NCI-H524 treated with DMSO at 0.1 percent for 48 hours (cell line): ENCODE measurements at places on chromosomes 6 and 20.

DNA sequence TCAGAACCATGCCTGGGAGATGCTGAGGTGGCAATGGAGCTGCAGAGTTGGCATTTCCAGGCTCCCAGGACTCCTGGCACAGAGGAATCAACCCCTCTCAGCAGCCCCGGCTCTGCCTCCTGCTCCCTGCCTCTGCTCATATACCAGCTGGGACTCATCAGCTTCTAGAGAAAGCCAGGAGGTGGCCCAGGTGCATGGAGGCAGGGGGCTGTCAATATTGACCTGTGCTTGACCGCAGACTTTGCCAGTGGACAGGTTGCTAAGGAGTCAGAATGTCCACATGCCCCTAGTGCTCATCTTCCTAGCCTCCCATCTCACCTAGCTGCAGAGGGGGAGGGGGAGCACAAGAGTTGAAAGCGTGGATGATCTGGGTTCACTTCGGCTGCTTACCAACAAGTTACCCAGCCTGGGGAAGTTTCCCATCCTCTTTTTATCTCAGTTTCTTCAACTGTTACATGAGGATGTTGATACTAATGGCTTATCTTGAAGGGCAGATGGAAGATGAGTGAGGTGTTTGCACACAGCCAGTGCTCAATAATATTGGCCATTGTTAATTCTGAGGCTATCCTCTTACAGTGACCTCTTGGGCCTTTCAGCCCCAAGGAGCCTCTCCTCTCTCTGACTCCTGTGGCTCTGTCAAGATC, 9.2 kb upstream of the SCRT2 start:
- no peak for DNase-seq

DNA sequence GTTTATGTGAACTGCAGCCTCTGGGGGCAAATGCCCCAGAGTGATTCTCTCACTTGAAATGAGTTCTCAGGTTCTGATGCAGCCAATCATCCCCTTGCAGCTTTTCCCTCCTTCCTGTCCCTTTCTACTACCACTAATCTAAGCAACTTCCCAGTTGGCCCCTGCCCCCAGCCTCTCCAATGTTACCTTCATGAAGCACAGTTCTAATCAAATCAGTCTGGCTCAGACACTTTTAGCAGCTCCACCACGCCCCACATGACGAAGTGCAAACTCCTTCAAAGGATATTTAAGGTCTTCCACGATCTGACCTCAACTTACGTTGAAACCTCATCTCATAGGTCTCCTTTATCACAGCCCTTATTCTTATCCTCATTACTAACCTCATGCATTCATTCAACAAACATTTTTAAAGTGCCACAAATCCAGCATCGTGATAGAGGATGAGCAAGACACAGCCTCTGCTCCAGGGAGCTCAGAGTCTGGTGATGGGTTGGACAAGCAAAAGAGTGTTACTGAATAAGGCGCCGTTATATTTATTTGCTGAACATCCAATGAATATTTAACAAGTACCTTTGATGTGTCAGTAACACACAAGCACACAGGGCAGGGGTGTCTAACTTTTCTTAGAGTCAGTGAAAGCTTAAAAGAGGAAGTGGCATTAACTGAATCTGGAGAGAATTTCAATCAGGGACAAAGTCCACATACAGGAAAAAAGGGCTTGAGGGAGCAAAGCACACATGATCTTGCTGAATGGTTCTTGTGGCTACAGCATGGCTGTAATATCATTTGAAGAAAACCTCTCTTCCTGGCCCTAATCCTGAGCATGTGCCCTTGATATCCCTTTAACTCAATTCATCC, 20.4 kb upstream of the DTNBP1 start:
- DNase-seq: no peak

DNA sequence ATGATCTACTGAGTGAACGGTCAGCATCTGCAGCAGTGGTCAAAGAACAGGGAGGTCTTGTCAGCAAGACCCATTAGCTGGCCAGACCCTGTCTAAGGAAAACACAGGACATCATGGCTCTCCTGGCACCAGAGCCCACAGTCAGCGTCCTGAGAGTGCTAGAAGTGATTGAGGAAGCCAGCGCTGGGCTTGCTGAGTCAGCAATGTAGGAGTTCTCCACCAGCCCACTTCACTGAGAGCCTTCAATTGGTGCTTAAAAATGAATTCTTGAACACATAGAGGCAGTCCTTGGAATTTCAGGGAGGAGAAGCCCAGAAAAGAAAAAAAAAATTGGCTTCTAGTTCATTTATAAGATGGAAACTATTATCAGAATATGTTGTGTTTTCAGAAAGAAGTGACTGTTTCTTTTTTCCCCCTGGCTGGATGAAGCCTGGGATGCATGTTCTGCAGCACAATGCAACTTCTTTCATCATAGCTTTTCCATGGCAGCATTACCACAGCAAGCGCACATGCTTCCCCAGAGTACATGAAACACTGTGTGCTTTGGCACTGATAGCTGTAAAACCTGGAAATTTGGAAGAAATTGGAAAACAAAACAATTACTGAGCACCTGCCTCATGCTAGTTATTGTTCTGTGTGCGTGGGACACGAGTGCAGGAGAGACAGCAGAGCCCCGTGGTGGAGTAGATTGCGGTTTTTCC, 899.9 kb downstream of the C6orf118 start:
- DNase-seq: no peak

DNA sequence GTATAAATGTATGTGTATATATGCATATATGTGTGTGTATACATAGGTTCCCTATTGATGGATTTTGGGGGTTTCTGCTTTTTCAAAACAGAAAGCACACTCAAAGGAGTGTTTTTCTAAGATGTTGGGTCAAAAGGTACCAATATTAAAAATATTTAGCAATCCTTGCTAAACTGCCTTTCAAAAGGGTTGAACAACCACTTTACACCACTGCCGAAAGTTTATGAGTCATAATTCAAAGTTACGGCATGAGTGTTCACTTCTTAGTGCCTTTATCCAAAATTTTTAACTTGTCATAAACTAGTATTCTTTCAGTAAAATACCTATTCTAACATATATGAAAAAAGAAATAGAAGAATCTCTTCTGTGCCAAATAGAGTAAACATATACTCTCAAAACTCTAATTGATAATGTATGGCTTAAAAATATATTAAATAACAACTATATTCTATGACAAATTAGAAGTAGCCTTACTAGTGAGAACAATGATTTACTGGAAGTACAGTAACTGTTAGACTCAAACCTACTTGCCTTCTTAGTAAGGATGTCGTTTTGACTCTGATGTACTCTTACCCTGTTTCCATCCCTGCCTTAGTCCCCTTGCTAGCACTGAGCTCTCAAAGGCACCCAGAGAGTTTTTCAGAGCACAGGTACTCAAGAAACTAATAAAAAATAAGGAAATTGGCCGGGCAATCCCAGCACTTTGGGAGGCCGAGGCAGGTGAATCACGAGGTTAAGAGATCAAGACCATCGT, 136.1 kb downstream of the INSM1 start:
- DNase-seq: no peak

GRCh38 chr6:141316236-141316635, 816.5 kb upstream of the GJE1 start:
- no peak for DNase-seq

DNA sequence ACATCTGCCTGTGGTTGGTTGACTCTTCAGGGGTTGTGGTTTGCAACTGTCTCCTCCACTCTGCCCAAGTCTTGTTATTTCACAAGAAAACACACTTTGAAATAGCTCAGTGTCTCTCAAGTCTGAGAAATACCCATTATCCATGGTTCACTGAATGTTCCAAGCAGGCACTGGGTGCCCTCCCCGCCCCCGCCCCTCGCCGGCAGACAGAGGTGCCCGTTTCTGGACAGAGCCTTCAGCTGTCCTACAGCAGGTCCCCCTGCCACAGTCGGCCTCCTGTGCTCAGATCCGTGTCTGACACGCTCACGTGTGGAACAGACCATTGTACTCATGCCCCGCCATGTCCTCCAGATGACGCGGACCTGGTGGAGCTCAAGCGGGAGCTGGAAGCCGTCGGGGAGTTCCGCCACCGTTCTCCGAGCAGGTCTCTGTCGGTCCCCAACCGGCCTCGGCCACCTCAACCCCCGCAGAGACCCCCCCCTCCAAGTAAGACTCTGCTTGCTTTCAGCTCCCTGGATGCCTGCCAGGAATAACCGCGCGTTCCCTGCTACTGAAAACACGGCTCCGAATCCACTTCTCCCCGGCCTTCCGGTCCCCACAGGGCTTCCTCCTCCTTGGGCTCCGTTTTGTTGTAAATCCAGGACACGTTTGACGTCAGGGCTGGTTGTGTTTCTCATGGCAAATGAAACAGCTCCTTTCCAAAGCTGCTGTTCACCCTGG, 81.4 kb downstream of the SERAC1 start:
- no peak for DNase-seq

GRCh38 chr6:64186592-64186991, 551.0 kb downstream of the PHF3 start:
- no peak for DNase-seq

DNA sequence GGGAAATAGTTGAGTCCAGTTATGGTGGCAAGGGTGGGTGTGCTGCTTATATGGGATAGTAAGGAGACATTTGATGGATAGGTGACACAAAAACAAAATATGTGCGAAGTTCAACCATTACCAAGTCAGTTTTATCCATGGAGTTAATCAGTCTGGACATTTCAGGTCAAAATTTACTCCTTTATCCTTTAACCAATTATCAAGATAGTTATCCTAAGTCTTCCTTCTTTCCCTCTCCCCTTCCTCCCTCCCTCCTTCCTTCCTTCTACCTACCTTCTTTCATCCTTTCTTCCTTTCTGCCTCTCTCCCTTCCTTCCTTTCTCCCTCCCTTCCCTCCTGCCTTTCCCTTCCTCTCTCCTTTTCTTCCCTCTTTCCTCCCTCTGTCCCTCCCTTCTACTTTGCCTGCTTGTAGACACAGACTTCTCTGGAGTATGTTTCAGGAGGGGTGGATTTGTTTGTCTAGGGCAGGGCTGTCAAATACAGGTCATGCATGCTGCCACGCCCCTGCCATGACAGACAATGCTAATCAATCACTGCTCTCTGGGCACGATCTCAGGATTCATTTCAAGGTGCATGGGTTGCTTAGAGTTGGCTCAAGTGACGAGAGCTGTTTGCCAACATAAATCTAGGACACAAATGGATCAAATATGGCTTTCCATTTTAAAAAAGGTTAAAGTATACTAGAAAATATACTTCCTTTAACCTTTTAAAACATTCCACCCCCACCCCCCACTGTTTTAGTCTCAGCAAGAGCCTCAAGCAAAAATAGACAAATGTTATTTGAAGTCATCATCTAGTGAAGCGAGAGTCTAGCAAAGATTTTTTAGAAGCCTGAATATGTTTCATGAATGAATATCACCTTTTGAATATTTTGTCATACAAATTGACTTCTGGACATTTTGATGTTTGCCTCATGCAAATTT, 281.6 kb upstream of the CITED2 start:
- no peak for DNase-seq

GRCh38 chr6:107670792-107671199, 153.3 kb downstream of the SCML4 start:
- no peak for DNase-seq

DNA sequence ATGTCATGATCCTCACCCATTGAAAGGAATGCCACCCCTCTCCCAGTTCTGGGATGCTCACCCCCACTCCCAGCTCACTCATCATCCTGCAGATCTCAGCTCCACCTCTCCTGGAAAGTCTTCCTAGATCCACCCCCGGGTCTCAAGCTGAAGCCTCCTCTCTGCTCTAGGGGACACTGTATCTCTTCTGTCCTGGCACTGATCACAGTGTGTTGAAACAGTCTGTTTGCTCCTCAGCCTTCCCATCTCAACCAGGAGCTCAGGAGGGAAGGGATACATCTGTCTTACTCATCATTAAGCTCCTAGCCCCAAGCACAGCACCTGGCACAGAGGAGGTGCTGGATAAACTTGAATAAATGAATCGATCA, 80.1 kb downstream of the MRPL14 start:
- no peak for DNase-seq
